Endodermal cell (in vitro differentiated cells): ENCODE measurements at places on chromosomes 3 and 15. TPM values are rescaled to one million over a fixed set of nuclear protein-coding genes. Genes with fewer than 3 reads are reported as not detected.

DNA sequence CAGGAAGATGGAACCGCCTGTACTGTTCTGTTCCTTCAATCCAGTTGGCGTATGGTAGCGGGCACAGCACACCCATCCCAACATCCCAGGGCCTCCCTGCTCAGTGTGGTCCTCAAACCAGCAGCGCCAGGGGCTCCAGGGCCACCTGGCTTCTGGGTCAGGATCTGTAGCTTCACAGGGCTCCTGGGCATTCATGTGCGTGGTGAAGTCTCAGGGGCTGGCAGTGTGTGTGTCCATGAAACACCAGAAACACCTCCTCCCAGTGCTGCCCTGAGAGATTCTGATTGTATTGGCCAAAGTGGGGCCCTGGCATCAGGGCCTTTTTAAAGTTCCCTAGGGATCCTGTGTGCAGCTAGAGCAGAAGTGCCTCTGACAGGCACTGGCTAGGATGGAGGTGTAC, 42.1 kb downstream of the ABTB1 start:
- no peak for DNase-seq

DNA sequence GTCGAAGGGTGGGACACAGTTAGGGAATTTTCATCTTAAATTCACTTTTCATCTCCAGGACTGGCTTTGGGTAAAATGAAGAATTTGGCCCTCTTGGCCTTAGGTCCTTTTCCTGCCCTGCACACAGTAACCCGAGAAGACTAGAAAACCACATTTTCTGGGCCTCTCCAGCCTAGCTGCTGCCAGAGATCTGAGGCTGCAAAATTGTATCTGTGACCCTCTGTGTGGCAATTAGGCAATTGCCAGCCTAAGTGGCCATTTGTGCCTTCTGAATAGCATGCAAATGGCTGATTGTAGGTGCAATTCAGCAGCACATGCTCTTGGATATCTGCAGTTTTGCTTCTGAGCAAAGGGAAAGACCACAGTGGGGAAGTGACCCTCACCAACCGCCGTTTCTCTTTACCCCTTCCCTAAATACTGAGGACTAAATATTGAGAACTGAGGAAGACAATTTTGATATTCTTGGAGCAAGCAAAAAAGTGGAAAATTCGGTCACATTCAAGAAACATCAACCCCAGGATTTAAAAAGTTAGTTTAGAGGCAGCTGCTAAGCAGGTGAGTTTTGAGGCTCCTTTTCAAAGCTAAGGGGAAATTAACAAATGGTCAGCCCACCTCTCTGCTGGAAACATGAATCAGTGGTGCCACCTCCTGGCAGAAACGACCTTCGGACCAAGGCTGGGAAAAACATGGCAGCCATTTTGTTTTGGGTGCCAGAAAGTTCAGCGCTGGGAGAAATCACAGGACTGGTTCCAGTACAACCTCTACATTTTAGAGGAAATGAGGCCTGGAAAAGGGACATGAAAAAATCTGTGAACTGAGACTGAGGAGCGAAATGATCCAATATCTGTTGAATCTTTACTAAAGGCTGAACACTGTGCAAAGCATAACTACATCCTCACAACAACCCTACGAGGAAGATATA, 56.6 kb upstream of the PRTG start:
- DNase-seq: peak; percentile 93

GRCh38 chr3:55984626-55985025, 483.6 kb downstream of the ERC2 start:
- no peak for DNase-seq

Gene SH3GL3
- total RNA-seq: 3.8 to 6.0 TPM (median 4.4 TPM) in 3 replicates

GRCh38 chr15:101394056-101394630, 95.4 kb downstream of the PCSK6 start:
- no peak for DNase-seq

DNA sequence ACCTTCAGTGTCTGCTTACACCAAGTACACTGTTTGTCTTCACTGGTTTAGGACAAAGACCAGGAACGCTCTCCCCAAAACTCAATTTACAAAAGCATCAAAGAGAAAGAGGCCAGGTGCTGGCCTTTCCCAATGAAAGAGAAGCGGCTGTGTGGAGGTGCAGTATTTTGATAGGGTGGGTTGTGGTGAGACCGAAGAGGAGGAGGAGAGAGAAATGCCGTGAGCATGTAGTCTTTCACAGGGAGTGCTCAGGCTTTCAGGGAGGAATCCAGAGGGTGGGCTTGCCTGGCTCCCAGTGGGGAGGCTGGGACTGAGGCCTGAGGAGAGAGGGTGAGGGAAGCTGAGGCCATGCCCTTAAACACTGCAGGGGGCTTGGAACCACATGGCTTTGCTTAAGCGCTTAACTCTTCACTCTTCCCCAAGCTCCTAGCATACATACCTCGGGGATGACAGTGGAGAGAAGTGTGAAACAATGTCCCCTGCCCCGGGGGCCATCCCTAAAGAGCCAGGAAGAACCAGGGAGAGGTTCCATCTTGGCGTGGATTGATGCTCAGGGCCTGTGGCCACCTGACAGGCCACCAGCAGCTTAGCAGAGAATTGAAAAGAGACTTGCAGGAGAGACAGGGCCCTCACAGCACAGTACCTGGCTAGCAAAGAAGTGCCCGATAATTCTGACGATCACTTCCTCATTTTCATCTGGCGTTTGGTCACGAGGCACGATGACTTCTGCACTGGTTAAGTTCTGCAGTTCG, 60.5 kb downstream of the SENP2 start:
- DNase-seq: peak; percentile 76
